ENCODE measurements at places on chromosomes 13 and 19.

DNA sequence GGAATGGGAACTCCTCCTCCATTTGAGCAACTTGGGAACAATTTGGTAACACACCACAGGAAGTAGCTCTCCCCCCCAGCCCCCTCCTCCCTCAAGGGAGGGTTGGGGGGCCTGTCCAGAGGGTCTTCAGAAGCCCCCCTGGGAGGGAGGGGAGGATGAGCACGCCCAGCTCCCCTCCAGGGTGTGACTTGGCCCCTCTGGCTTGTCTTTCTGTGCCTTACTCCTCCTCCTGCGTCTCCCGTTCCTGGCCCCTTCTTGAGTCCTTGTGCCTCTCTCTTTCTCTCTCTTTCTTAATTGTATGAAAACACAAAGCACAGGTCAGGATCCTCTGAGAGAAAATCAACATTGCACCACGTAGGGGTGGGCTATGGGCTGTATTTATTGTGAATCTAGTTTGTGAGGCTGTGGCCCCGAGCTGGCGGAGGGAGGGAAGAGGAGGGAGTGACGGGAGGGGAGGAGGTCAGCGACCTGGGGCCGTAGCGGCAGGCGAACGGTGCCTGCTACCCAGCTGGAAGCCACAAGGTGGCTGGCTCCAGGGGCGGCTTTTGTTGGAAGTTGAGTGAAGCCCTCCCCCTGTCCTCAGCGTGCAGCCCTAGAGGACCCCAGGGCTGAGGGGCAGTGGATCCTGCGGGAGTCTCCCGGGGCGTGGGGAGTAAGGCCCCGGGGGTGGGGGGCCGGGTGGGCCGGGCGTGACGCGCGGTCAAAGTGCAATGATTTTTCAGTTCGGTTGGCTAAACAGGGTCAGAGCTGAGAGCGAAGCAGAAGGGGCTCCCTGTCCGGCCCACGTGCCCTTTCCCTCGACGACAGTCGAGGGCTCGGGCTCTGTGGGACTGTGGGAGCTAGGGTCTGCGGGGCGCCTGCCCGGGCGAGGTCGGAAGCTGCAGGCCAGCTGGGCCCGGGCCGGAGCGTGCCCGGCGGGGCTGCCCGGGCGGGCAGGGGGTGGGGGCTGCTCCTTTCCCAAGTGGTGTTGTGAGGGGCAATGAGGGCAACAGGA is 6.4 kb downstream of the LYL1 start:
- DNase-seq = no peak

- DNase-seq = no peak
These were observed 38.5 kb downstream of the DPF1 start for GRCh38 chr19:38185562-38185961.

GRCh38 chr13:29676941-29677452 is 81.5 kb upstream of the SLC7A1 start:
- no peak for DNase-seq

DNA sequence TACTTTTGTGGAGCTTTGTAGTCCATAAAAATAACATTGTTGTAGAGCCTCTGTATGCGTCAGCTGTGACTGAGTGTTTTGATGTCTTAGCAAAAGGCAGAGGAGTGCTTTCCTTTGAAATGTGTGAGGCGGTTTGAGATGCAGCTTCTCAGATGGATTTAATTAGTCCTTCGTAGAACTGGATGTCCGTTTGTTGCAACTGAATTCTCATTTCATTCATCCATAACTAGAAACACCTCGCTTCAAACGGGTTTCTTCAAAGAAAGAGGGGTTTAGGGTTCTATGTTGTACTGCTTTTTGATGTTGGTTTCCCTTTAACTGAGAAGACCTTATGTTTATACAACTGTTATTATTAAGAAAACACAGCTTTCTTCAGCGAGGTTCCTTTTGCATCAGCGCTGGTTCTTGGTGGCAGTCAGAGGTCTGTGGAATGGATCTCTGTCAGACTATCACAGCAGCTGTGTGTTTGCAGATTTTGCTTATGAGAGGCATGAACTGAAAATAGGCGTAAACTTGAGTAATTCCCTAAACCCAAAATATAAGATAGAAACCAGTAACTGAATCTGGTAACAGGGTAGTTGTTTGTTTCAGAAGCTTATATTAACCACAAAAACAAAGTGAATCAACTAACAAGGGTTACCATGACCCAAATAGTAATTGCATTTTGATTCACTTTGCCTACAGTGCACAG is 194.4 kb downstream of the GGACT start:
- DNase-seq = no peak

DNA sequence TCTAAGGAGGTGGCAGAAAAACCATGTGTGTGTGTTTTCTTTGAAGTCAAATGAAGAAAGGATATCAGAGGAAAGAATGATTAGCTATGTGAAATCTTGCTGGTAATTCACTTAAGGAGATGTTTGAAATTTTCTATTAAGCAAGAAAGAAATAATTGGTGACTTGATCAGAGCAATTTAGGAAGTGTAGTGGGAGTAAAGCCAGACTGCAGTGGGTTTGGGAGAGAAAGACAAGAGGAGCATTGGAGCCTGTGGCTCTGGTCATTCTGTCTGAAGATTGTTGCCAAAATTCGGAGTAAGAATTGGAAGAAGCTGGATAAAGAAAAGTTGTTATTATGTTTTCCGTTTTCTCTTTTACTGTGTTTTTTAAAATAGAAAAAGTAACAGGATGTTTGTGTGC is 640.5 kb downstream of the GPC5 start:
- no peak for DNase-seq

DNA sequence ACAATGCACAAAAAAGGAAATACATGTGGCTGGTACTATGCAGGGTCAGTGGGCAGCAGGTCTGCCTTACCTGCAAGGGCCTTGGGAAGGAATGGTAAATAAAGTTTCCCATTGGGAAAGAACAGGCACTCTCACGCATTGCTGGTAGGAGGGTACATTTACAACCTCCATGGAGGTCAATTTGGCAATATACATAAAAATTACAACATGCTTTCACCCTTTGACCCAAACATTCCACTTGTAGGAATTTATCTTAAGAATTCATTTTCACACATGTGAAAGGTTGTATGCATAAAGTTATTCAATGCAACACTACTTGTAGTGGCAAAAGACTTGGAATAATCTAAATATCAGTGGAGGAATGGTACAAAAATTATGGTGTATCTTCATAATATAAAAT is 216.4 kb downstream of the DLEU7 start:
- no peak for DNase-seq

GRCh38 chr13:90919153-90919552 is 428.3 kb upstream of the MIR17HG start:
- no peak for DNase-seq

GRCh38 chr19:10431254-10431942 is 11.1 kb downstream of the PDE4A start:
- no peak for DNase-seq

DNA sequence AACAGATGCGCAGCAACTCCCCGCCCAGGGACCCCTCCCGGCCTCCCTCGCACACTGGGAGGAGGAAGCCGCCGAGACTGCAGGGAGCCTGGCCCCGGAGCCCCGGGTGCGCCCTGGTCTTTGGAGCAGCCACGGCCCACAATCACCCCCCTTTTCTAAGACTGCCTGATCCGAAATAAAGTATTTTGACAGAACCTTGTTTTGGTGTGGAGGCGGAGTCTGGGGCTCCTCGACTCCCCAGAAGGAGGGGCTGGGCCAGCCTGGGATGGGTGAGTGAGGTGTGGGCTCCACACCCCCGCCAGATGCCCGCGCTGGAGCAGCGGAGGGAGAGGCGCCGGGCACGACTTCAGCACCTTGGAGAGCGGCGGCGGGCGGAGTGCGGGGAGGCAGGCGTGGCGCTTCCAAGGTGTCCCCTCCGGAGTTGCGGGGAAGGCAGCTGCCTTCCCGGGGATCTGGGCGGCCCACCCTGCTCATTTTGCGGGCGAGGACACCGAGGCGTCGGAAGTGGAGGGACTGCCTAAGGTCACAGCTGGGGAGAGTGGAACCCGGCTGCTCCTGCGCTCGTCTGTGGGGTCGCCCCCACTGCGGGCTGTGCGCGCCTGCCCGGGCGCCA is 9.4 kb downstream of the SIRT6 start:
- no peak for DNase-seq

GRCh38 chr19:9906475-9907087 is 29.7 kb downstream of the OLFM2 start:
- DNase-seq = no peak

DNA sequence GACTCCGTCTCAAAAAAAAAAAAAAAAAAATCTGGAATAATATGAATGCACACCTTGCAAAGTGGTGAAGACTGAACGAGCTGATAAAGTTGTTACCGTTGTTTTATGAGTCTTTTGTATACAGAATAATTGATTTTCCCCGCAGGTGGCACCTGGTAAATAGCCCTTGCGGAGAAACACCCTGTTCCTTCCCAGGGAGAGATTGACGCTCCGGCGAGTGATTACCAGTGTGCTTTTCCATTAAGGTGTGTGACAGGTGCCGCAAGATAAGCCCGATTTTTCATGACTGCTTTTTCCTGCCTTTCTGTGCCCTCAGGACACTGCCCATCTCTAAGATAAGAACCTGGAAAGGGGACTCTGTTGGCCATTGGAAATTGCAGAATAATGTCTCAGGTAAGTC is 943 bp downstream of the ZNF302 start:
- no peak for DNase-seq

DNA sequence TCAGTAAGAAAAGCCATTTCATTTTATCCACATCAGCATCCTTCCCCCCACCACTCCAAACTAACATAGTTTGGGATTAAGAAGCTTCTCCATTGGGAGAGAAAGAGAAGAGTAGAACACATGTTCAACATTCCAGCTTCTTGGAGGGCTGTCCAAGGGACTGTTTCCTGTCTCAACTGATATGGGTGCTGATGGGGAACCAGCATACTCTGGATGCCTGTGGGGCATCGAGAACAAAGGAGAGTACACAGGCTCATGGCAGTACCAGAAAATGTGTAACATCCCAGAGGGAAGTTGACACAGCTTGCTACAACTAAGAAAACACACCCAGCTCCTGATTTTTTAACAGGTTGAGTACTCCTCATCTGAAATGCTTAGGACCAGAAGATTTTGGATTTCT is 24.7 kb downstream of the SUCLA2 start:
- no peak for DNase-seq

GRCh38 chr13:109917422-109917821 is 131.0 kb upstream of the IRS2 start:
- no peak for DNase-seq

GRCh38 chr13:40776232-40776631 is 5.2 kb upstream of the MRPS31 start:
- no peak for DNase-seq

- DNase-seq = no peak
These were observed 13.0 kb upstream of the LCP1 start for GRCh38 chr13:46195016-46195415.

- no peak for DNase-seq
These were observed 248.5 kb downstream of the SLITRK1 start for GRCh38 chr13:83633746-83634145.

- no peak for DNase-seq
These were observed 101.7 kb upstream of the SPRY2 start for GRCh38 chr13:80442609-80443008.

DNA sequence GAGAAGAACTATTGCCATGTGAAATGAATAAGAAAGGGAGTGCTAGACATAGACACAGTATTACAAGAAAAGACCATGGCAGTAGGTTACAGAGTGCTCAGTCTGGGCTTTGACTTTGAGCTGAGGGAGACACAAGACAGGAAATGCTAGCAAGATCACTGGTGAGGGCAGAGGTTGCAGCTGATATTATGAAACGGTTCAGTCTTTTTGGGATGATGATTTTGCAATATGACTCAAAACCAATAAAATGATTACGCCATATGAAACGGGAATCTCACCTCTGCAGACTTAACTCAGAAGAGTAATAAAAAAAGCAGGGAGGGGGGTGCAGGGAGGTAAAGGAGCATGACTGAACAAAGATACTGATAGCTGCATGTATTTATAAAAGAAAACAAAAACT is 123.1 kb downstream of the RBM26 start:
- DNase-seq = no peak

DNA sequence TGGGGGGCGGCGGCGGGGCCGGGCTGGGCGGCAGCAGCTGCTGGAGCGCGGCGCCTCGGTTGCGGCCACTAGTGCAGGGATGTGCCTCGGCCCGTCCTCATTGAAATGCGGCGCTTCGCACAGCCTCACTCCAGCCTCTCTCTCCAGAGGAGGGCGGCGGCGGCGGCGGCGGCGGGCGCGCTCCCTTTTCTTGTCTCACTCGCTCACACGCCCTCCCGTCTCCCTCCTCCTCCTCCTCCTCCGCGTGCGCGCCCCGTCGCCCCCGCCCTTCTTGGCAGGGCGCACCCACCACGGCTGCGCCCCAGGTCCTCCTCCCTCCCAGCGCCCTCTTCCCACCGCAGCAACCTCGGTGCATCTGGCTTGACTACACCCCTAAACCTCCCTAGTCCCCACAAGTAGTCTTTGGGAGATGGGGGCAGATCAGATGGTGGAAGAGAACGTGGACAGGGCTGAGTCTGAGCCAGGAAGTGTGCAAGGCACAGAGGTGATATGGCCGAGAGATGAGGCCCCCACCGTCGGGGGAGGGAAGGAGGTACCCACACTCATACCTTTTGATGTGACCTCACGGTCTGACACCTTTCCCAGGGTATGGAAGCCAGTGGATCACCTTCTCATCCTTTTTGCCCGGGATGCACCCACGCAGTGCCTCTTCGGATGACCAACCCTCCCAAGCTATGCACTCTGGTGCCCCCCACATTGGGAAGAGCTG is at the start of gene DCLK1:
Gene DCLK1 (minus strand): TSS at position 161 of the 709 bp plus-strand sequence.
- DNase-seq = peak; percentile 9

GRCh38 chr19:6639439-6639838 is 30.5 kb downstream of the TNFSF14 start:
- DNase-seq = no peak

- no peak for DNase-seq
These were observed 39.6 kb downstream of the SHISA2 start for GRCh38 chr13:26011996-26012821.

- no peak for DNase-seq
These were observed 5.7 kb upstream of the DIAPH3 start for GRCh38 chr13:60169239-60170031.

GRCh38 chr13:36766295-36766694 is 52.7 kb upstream of the RFXAP start:
- DNase-seq = no peak

GRCh38 chr19:8614455-8614854 is 3.9 kb upstream of the ADAMTS10 start:
- DNase-seq = no peak

DNA sequence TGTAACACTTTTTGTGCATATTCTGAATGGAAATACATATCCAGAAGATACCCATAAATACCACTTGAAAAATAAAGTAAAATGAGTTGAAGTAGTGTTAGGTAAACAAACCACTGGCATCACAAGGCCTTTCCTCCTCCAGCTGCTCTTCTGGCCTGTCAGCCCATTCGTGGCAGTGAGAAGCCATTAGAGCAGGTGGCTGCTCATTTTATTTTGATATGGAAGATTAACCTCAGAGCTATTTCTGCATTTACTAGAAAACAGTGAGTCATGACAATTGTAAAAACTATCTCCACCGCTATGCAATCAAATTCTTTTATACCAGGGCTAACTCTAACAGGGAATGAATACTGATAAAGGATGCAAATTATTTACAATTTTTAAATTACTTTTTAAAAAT is 2898.1 kb downstream of the PCDH9 start:
- no peak for DNase-seq

- no peak for DNase-seq
These were observed 47.4 kb upstream of the KATNAL1 start for GRCh38 chr13:30354493-30355383.
